ENCODE measurements at places on chromosomes 16 and 17.

DNA sequence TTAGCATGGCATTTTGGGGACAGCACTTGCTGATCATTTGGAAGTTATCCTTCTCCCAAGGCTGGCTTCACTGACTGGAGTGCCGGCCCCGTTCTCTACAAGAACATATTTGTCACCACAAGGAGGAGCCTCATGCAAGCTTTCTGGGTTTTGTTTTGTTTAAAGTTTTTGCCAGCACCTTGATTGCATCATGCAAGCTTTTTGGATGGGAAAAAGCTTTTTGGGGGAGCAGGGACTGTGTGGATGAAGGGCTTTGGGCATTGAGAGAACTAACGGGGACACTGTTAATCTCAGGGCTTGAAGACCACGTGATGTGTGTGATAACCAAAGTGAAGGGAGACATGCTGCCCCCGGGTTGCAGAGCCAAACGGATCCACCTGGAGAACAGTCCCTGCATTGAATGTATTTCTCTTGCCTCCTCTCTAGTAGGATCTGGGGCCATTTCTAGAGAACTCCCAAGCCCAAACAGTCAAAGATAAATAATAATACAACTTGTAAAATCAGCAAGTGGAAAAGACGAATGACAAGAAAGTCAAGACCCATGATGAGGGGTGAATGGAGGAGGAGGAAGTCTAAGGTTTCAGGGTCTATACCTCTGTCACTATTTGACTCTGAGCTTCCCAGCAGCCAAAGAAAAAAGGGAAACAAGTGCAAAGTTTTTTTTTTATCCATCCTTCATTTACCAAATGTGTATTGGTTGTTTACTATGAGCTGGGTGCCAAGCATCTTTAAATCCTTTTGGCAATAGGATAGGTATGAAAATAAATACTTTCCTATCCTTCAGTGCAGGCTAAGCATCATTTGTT is 17.2 kb downstream of the TMEM114 start:
- DNase-seq, result peak; percentile 69

DNA sequence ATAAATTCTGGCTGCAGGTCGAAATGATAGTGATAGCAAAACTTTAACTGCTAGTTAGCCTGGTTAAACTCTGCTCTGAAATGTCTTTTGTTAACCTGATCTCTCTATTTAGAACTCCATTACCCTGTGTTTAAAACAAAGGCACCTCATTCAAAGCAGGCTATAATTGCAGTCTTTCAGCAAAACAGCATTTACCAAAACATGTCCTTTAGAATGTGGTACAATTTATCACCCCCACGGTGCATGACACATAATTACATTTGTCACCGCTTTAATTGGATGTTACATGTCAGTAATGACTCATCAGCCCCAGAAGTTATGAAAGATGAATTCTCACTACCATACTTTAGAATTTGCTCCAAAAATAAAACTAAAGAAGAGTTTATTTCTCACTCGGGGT is 295.4 kb downstream of the TOX3 start:
- no peak for DNase-seq

GRCh38 chr16:4263504-4264436 is 9.1 kb downstream of the TFAP4 start:
- peak; percentile 99 for DNase-seq

- DNase-seq, result no peak
These were observed 44.7 kb upstream of the MEAK7 start for GRCh38 chr16:84548971-84549844.

GRCh38 chr17:40547079-40547784 is 18.0 kb downstream of the CCR7 start:
- DNase-seq, result no peak

- DNase-seq, result no peak
These were observed 8.4 kb upstream of the MAF start for GRCh38 chr16:79608976-79609375.

- no peak for DNase-seq
These were observed 31.1 kb downstream of the TRPV2 start for GRCh38 chr17:16446338-16446983.

- DNase-seq, result peak; percentile 96
These were observed 18.4 kb upstream of the ZFP90 start for GRCh38 chr16:68520649-68521086.

DNA sequence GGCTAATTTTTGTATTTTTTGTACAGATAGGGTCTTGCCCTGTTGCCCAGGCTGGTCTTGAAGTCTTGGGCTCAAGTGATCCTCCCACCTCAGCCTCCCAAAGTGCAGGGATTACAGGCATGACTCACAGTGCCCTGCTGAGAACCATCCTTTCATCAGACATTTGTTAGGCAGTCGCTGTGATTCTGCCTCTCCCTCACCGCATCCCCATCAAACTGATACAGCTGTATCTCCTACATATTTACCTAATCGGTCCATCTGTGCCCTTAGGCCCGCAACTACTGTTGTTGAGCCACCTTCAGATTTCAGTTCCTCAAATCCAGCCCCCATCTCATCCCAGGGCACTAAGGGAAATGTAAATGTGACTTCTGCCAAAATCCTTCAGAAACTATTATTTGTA is 2.0 kb upstream of the SLC43A2 start:
- no peak for DNase-seq

GRCh38 chr17:3641717-3642486 is 5.3 kb downstream of the CTNS start:
- no peak for DNase-seq

DNA sequence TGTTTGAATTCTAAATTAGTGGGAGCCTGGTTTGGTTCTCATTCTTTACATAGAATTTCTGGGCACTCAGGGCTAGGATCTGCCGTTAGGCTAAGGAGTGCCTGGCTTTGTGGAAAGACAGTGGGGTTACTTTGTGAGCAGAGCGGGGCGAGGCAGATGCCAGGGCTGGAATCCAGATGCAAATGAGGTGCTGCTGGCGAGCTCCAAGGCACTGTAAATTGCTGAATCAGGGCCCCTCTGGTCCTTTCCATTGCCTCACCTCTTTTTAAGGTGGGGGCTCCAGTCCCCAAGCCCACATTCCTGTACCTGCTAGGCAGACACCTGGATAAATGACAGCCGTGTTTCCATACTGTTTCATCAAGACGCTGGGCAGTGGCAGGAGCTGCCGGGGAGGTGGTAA is 33.8 kb downstream of the PIPOX start:
- DNase-seq, result peak; percentile 77

DNA sequence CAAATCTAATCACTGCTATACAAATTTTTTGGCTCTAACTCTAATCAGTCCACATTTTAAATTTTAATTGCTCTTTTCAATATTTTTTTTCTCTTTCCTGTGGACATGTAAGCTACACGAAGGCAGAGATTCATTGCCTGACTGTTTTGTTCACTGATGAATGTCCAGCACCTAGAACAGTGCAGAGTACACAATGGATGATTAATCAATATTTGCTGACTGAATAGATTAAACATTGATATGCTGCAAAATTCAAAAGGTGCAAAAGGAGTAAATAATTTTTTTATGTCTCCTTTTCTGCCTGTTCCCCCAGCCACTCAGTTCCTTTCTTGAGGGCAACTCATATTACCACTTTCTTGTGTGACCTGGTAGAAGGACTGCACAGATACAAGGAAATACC is 32.8 kb downstream of the SCNN1B start:
- DNase-seq, result no peak

- DNase-seq, result no peak
These were observed 2.0 kb downstream of the CLDN6 start for GRCh38 chr16:3015865-3016521.

- DNase-seq, result no peak
These were observed 5.0 kb upstream of the FADS6 start for GRCh38 chr17:74898376-74898946.

- DNase-seq, result peak; percentile 93
These were observed 13.0 kb downstream of the AIPL1 start for GRCh38 chr17:6421700-6422604.

DNA sequence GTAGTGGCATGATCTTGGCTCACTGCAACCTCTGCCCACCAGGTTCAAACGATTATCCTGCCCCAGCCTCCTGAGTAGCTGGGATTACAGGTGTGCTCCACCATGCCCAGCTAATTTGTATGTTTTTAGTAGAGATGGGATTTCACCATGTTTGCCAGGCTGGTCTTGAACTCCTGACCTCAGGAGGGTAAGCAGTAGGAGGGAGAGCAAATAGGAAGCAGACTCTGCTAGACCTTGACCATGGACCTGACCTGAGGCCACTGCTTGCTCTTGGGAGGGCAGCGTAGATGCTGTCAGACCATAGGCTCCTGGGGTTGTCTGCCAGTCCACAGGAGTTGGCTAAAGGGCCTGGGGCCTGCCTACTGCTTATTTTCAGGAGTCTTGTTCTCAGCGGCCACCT is 28.6 kb downstream of the AKAP1 start:
- no peak for DNase-seq

DNA sequence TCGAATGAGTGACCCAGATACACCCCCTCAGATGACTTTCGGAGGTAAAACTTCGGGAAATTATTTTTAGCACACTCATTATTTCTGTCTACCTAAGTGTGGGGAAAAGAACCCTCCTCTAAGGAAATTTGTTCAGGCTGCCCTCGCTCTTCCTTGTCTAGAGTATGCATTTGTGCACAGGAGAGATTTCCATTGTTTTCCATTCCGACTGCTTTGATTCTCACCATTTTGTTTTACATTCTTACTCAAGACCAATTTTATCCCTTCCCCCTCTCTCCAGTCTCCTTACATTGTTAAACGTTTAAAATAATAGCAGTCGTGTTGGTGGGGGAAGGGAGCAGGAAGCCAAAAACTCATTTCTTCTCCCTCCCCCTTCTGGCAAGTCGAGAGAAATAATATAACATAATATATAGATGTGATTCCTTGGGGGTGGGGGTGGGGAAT is 1.5 kb upstream of the CHD3 start:
- DNase-seq, result no peak

GRCh38 chr17:75640556-75641119 is 7.4 kb downstream of the SMIM5 start:
- DNase-seq, result peak; percentile 36

DNA sequence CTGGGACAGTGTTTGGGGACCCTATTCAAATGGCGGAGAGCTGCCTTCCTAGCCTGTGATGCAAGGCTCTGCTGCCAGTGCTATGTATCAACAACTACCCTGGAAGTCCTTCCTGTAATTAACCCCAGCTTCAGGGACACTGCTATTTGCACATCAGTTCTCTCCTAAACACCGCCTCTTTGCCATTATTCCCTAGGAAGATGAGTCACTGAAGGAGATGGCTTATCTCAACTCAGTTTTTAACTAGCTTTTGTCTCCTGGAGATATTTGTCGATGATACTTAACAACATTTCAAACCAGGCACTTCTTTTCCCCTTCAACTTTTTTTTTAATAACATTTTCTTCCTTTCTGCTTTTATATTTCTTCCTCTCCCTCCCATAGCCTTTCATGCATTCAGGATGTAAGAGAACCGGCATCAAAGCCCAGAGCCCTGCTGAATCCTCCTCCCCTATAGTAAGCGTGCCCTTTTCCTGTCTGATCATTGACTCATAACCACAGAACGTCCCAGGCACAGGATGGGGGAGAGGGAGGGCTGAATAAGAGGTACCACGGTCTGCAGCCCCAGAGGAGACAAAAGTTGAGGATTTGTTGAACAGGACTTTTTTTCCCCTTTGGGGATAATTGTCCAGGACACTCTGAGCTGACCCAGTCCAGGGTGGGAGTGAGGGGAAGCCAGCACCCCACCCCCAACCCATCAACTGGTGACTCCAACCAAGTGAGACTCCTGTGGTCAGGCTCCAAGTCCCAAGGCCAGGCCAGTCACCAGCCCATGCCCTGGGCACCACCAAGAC is 387.8 kb upstream of the SALL1 start:
- DNase-seq, result no peak

Data from H7 (cell line).